Activated effector memory CD4-positive, alpha-beta T cell treated with anti-CD3 and anti-CD28 coated beads, Interleukin-2, amount 50 U/mL, for 16 hours (primary cell): ENCODE measurements at places on chromosomes 12 and 14.
A peak's percentile ranks its signal among the peaks of the same experiment; 100 is the strongest.

- no peak for DNase-seq
These were observed 15.3 kb downstream of the TNFRSF1A start for GRCh38 chr12:6326316-6327228.

GRCh38 chr12:121064116-121064515 is 25.1 kb upstream of the OASL start:
- no peak for DNase-seq

DNA sequence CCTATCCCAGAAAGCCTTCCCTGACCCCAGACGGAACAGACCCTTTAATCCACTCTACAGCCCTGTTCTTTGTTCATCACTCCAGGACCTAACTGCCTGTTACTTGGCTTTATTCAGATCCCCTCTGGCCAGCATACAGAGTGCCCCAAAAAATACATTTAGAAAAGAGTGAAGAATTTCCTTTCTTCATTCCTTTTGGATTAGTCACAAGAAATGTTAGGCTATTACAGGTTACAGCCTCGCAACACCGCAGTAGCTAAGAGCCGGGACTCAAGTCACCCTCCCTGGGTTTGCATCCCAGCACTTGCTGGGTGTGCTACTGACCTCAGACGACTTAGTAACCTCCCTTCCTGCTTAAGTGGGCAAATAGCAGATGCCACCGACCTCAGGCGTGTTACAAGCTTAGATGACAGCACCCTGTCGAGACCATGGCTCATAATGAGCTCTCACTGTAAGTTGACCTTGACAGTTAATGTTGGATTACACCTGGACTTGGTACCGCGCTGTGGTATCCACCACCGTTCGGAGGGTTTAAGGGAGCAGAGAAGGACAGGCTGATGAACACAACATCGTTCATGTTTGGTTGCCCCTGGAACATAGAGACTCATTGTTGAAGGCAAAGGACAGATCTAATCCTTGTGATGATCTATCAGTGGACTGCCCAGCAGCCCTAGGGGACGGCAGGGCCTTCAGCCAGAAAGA is 12.9 kb downstream of the GLRX5 start:
- DNase-seq: no peak

DNA sequence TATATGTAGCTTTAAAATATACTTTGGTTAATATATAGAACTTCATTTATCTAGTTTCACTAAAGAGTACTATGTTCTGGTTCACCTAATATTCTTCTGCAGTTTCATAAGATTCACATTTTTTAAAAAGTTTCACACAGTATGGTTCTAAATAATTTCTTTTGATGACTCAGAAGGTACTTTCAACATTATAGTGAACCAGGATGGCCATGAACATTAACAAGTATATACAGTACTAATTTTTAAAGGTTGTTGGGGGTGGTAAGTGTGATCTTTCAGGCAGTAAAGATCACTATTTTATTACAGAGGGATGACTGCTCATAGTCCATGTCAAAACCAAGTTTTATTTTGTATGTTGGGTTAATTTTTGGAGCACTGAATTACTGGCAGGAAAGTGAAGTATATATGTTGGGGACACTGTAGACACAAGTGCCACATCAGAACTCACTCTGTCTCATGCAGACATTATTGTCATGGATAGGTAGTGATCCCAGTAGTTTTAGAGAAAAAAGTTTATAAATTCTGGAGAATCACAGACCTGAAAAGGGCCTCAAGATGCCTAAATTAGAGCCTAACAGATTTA is 60.0 kb downstream of the DCAF5 start:
- DNase-seq: no peak

DNA sequence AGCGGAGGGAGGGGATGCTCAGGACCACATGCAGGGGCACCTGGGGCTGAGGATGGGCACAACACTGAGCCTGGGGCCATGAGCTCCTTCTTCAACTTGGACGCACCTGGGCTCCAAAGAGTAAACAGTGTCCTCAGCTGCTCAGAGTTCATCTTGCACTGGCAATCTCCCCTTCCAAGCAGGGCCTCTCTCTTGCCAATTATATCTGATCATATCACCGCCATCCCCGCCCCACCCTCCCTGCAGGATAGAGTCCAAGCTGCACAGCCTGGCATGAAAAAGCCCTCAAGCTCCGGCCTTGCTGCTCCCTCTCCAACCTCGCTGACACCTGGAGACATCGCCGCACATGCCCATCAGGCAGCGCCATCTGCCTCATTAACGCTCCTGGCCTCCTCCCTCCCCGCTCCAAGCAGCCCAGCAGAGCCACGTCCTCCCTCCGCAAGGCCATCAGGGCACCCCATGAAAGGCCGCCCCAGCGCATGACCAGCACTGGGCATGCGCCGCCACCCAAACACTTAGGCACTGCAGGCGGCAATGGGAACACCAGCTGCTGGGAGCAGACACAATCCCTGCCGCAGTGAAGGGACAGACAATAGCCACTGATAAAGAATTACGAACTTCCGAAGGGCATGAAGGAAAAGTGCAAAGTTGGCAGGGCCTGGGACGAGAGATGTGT is 88.8 kb downstream of the CHGA start:
- DNase-seq: no peak

DNA sequence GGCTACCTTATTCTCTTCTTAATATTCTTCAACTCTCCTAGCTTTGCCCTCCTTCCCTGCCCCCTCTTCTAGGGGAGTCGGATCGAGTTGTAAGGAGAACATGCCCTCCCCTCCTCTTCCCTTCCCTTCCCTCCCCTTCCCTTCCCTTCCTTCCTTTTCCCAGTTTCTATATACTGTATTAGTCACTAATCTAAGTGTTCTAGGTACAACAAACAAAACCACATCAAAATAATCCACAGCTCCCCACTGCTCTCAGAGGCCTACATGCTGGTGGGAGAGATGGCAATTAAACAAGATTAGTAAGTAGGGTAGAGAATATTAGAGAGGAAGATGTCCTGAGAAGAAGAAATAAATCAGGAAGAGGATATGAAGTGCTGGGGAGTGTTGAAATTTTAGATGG is 119.9 kb upstream of the PZP start:
- DNase-seq: no peak

GRCh38 chr12:74401035-74401434 is 136.6 kb upstream of the ATXN7L3B start:
- DNase-seq: no peak

- peak; percentile 91 for DNase-seq
These were observed 3.2 kb upstream of the DYNC1H1 start for GRCh38 chr14:101961011-101961721.

DNA sequence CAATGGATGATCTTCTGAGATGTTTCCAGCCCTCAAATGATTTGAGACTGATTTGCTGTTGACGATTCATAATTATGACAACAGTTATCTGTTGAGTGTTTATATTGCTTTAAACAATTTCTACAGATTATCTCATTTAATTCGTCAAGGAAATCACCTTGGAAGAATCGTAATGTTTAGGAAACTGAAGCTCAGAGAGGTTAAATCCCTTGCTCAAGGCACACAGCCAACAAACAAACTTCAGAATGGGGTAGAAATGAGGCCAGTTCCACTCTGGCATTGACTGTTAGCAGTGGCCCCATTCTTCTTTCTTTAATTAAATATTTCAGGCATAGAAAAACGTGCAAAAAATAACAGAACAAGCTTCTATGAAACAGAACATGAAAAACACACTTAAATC is 4.0 kb upstream of the WSCD2 start:
- no peak for DNase-seq

DNA sequence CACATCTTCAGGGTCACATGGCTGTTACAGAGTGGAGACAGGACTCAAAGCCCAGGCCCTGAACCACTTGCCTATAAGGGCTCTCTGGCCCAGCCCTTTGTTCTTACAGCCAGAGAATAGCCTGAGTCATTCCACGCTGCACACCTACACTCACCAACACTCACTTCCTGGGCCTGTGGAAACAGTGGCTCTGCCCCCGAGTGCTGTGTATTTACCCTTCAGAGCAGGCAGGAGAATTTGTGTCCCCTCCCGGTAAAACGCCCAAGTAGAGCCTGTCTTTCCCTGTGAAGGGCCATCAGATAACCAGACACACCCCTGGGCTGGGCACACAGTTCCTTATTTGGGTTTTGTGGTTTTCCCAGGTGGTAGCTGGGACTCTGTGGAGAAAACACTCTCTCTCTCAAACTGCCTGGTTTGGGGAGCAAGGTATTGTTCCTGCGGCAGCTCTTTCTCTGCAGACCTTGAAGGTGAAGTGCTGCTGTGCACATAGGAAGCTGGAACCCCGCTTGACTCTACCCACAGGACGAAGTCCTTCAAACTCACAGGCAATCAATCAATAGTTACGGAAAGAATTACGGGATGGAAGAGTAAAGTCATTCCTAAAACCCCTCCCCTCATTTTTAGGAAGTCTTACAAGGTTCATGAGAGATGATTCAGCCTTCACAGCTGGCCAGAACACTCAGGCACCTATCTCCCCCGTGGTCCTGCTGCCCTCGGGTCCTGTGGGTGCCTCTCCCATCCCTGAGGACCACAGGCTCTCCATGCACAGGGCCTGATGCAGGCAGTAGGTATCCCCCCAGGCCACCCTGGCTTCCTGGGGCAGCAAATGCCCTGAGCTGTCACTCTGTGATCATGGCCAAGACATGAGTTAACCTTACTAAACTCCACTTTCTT is 20.3 kb downstream of the FIGNL2 start:
- DNase-seq: peak; percentile 79

GRCh38 chr12:10624605-10625004 is 11.2 kb upstream of the MAGOHB start:
- no peak for DNase-seq

DNA sequence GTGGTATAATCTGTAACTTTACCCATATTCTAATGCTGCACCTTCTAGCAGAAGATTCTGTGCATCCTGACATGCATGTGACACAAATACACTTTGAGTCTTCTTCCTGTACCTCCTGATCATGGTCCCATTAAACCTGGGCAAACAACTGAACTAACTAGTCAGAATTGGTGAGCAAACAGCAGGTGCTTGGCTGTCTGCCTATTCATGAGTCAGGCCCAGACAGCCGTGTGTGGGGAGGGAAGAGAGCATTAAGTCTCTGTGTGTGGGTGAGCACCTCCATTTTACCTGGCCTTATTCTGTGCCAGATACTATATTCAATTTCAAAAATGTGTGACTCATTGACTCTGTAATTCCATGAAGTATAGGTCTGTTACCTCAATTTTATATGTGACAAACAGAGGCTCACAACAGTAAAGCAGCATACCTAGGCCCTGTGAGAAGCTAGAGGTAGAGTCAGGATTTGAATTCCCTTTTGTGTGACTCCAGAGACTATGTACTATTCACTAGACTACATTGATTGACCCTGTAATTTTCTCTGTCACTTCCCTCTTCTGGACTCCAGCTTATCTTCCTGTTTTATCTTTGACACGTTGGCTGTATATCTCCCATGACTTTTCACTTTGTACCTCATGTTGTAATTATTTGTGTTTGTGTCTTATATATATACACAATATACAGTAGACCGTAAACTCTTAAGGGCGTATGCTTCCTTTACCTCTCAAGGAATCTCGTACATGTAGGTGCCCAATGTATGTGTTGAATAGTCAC is 32.2 kb downstream of the SUSD6 start:
- peak; percentile 90 for DNase-seq

DNA sequence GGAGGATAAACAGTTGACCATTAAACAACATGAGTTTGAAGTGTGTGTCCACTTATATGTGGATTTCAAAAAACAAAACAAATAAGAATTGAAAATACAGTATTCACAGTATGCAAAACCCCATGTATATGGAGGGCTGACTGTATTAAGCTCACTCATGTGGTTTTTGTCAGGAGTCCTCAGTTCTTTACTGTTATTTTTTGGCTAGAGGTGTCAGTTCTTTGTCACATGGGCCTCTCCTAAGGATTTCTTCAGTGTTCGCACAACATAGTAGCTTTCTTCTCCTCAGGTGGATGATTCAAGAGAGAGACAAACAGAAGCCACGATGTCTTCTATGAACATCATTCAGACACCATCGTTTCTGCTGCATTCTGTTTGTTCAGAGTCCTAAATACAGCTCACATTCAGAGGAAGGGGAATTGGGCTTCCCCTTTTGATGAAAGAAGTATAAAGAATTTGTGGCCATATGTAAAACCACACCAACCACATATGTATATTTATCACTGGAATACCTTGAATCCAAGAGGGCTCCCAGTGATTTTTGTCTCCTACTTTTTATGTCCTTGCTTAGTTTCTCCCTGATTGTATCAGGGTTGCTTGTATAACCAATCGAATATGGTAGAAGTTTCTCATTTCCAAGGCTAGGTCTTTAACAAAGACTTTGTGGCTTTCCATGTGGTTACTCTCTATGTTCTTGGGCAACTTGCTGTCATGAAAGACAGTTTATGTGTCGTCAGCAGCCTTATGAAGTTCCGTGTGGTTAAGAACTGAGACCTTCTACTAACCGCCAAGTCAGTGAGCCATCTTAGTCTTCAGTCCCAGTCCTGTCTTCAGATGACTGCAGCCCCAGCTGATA is 18.9 kb downstream of the MNAT1 start:
- DNase-seq: peak; percentile 67

- no peak for DNase-seq
These were observed 56.5 kb upstream of the KCNH3 start for GRCh38 chr12:49482095-49483051.

- no peak for DNase-seq
These were observed 1212.0 kb downstream of the GALC start for GRCh38 chr14:86780876-86781510.

DNA sequence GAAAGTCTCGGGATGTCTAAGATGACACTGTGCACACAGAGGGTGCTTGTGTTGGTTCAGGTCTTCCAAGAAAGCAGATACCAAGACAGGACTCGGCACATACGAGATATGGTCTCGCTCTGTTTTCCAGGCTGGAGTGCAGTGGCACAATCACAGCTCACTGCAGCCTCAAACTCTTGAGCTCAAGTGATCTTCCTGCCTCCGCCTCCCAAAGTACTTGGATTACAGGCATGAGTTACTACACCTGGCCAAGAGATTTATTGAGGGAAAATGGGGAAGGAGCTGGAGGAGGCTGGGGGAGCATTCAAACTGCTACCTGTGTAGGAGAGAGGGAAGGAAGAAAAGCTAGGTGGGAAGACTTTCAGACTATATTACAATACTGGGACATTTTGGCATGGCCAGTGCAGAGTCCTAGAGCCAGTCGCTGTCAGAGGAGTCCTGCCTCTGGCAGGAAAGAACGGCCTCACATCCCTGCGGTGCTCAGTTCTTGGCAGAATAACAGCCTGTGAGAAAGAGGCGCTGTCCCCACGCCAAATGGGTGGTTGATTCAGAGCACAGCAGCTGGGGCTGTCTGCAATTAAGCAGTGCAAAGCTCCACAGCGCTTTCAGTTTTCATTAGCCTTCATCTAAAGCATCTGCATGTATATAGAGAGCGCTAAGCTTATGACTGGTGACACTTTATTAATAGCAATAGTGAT is 18.3 kb downstream of the SLC17A8 start:
- DNase-seq: no peak

DNA sequence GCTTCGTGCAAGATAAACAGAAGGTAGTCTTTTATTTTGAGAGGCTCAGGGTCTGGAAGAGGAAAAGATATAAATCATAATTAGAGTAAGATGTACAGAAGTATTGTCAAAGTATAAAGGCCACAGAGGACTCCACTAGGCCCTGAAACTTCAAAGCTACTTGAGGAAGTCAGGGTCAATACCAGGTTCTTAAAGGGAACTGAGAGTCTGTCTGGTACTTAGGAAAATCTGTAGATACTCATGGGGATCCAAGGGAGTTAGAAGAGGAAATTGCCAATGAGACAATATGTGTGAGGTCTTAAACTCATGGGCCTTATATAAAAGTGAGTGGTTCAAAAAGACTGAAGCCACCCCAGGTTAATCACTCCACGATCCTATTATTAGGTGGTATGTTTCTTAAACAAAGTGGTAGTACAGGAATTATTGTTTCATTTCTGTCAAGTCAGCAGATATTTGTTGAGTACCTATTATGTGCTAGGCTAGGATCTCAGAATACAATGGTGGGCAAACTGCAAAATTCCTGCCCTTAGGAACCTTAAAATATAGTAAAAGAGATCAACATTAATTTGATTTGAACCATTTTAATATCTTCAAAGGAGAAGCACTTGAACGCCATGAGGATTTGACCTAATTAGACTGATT is 314.6 kb downstream of the ADAMTS20 start:
- DNase-seq: no peak
